CD4-positive, alpha-beta T cell treated with Interleukin-6 at 100 ng/mL for 8 hours (primary cell): ENCODE measurements at places on chromosomes 5 and 9.

DNA sequence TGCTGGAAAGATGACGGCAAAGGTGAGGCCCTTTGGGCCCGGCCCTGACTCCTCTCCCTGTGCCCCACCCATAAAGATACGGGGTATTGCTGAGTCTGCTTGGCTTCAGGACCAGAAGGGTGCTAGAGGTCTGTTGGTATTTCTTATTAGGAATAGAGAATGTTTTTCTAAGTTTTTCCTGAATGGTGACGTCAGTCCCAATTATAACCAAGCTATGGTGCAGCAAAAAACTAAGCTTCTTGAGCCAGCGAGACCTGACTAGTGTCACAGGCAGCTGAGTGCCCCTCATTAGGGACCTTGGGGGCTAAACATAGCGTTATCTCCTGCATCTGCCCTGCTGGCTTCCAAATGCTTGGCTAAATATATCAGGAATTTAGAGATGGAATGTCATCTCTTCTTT is 151.0 kb upstream of the TBC1D2 start:
- no peak for DNase-seq

GRCh38 chr9:81573415-81574321 is 115.7 kb downstream of the TLE1 start:
- DNase-seq: no peak

DNA sequence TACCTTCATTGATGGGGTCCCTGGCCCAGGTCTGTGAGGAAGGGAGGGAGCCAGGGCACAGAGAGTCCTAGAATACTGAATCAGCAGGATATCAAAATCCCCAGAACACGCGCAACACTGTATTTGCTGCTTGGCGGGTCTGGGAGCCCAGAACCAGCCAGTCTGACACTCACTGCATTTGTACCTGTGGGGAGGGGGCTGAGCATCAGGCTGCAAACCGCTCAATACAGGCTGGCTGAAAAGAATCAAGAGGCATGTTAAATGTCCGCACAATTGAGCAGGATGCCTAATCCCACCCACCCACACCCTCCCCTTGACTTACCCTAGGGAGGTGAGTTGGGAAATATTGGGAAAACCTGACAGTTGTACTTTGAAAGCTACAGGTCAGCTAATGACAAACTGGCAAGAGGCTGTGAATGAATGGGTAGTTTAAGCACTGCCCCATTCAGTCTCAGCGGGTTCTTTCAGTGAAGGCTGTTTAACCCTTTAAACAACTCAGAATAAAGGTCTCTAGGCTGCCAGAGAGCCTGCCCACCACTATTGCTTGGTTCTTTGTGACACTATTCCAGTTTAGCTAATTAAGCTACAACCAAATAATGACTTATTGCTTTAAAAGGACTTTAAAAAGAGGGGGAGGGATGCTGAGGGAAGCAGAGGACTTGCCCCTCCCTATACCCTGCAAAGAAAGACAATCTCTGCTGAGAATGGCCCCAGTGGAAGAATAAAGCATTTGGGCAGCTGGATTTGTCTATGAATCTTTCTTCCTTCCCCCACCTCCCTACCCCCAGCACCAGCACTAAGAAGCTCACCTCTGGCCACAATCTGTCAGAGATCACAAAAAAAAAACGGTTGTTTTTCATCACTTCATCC is 5.0 kb downstream of the SPRY4 start:
- DNase-seq: no peak

- no peak for DNase-seq
These were observed 508.9 kb downstream of the EBF1 start for GRCh38 chr5:158590746-158591300.
